ENCODE measurements at places on chromosomes 1 and 21. TPM values are rescaled to one million over a fixed set of nuclear protein-coding genes. Genes with fewer than 3 reads are reported as not detected.

DNA sequence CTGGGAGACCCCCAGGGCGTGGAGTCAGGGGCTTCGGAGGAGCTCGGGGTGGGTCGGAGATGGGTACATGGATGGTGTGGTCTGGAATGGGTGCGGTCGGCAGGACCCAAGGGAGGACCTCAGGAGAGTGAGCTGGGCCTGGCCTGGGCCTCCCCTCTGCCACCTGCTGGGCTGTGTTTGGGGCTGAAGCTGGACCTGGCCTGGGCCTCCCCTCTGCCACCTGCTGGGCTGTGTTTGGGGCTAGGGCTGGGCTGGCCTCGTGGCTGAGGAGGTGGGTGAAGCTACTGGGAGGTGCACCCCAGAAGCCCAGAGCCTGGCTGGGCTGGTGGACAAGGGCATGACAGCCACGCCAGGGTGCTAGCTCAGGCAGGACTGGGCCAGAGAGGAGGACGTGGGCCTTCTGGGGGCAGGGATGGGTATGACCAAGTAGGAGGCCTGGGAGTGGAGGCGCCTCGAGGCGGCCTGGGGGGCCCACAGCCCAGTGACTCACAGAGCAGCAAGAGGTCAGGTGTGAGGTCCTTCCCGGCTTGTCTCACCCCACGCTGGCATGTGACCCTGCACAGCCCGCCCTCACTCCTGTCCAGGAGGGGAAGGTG, 14.5 kb downstream of the SAMD11 start:
- no peaks in the 10 kb centered on the region for H3K36me3 ChIP-seq
- no peak for DNase-seq
- no peak overlapping the region for H3K27ac ChIP-seq
- H3K27me3 ChIP-seq = peaks cover 77% of the 10 kb centered on the region
- H3K4me3 ChIP-seq = no peak overlapping the region
- H3K4me1 ChIP-seq = peaks cover 22% of the 10 kb centered on the region

DNA sequence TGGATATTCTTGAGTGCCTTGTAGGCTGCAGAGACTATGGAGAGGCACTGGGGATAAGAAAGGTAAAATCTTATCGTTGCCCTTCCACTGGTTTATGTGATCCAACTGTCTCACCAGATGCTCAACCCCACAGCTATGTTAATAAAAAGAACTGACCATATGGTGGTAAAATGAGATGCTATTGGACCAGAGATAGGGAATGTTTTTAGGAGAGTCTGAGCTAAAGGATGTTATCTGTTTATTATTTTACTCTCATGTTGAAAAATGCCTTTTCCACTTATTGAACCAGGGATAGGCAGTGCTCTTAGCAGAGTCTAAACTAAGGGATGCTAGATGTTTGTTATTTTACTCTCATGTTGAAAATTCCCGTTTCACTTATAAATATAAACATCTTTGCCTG, 172.8 kb upstream of the GREM2 start:
- no peaks in the 10 kb centered on the region for H3K4me1 ChIP-seq
- H3K36me3 ChIP-seq = no peaks in the 10 kb centered on the region
- no peak overlapping the region for H3K27ac ChIP-seq

DNA sequence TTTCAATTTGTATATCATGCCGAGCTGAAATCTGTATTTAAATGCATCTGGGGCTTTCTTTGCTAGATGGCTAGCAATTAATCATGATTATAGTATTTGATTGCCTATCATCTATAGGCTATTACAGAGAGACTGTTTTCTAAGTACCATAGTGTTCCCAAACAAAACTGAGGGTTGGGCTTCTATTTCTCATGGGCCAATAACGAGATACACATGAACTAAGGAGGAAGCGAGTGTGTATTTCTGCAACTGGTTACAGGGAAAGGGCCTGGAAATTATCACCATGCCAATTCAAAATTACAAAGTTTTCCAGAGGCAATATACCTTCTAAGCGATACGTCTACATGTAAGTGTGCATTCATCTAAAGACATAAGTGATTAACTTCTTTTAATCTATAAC, 744.5 kb upstream of the BRINP3 start:
- no peak overlapping the region for H3K27ac ChIP-seq
- no peaks in the 10 kb centered on the region for H3K36me3 ChIP-seq
- no peak overlapping the region for H3K4me3 ChIP-seq
- no peak for DNase-seq
- H3K4me1 ChIP-seq = no peaks in the 10 kb centered on the region
- H3K27me3 ChIP-seq = no peaks in the 10 kb centered on the region

- no peak for DNase-seq
- H3K36me3 ChIP-seq = no peaks in the 10 kb centered on the region
- H3K27ac ChIP-seq = no peak overlapping the region
- no peak overlapping the region for H3K4me3 ChIP-seq
- peaks cover 5% of the 10 kb centered on the region for H3K27me3 ChIP-seq
Observed at GRCh38 chr21:40173816-40174215, 306.6 kb downstream of the PCP4 start.

- no peak for DNase-seq
- no peak overlapping the region for H3K4me3 ChIP-seq
- H3K36me3 ChIP-seq = no peaks in the 10 kb centered on the region
Observed at GRCh38 chr1:229238231-229238630, 32.7 kb upstream of the RAB4A start.

DNA sequence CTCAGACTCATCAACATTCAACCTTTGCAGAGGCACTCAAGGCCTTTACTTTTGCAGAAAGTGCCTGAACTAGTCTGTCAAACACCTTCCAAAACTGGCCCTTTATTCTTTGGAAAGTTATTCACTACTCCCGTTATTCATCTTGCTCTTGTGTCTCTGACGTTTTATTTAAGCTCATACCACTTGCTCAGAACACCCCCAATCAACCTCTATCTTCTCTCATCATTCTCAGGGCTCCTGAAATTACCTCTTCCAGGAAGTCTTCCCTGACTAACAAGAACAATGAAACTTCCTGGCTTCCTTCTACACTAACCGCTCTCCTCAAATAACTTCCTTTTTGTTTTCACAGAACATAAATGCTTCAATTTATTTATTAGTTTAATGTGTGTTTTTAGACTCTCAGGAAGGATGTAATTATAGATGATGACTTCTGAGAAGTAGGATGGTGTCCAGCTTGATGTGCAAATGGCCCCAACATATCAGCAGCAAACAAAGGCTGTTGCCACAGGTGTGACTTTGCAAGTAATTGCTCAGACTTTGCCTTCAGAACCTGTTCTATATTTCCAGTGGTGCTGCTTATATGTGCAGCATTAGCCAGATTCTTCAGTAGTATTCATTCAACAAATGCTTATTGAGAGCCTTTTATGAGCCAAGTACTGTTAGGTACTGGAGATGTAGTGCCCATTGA, 22.8 kb upstream of the BATF3 start:
- no peaks in the 10 kb centered on the region for H3K27me3 ChIP-seq
- peaks cover 5% of the 10 kb centered on the region for H3K4me1 ChIP-seq
- H3K27ac ChIP-seq = no peak overlapping the region
- no peak for DNase-seq

DNA sequence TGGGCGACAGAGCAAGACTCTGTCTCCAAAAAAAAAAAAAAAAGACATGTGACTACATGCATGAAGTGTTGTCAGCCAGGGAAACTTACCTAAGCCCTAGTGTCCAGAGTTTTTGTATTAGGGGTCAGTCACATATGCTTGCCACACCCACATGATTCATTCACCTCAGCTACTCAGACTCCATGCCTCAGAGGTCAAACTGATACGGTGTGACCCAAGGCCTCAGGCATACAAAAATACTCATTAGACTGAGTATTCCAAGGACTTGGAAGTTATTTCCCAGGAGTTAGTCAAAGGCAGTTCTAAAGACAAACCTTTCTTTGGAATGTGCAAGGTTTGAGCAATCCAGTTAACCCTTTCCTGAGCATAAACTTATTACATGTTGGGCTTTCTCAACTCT, 6.3 kb upstream of the TRIM33 start:
- H3K4me1 ChIP-seq = peaks cover 4% of the 10 kb centered on the region
- no peaks in the 10 kb centered on the region for H3K36me3 ChIP-seq
- no peak overlapping the region for H3K27ac ChIP-seq
- no peak for DNase-seq

DNA sequence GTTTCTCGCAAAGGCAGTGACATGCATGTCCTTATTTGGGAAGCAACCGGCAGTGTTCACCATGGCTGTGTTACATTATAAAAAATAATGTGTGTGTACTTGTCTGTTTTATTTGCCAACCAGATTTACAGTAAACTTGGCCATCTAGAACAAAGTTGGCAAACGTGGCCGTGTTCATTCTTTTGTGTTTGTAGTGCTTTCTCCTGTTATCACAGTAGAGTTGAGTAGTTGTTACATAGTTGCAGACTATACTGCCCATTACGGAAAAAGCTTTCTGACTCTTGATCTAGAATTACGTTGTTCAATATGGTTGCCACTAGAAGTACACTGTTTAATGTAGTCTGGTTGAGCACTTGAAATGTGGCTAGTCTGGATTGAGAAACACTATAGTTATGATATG, 19.4 kb downstream of the SOAT1 start:
- H3K27me3 ChIP-seq = no peaks in the 10 kb centered on the region
- no peak overlapping the region for H3K27ac ChIP-seq
- H3K4me1 ChIP-seq = no peaks in the 10 kb centered on the region
- no peak for DNase-seq
- peaks cover 8% of the 10 kb centered on the region for H3K36me3 ChIP-seq
- no peak overlapping the region for H3K4me3 ChIP-seq

GRCh38 chr1:104945406-104945805, 1195.7 kb downstream of the AMY1C start:
- no peak for DNase-seq
- no peak overlapping the region for H3K27ac ChIP-seq
- no peak overlapping the region for H3K4me3 ChIP-seq
- no peaks in the 10 kb centered on the region for H3K4me1 ChIP-seq

DNA sequence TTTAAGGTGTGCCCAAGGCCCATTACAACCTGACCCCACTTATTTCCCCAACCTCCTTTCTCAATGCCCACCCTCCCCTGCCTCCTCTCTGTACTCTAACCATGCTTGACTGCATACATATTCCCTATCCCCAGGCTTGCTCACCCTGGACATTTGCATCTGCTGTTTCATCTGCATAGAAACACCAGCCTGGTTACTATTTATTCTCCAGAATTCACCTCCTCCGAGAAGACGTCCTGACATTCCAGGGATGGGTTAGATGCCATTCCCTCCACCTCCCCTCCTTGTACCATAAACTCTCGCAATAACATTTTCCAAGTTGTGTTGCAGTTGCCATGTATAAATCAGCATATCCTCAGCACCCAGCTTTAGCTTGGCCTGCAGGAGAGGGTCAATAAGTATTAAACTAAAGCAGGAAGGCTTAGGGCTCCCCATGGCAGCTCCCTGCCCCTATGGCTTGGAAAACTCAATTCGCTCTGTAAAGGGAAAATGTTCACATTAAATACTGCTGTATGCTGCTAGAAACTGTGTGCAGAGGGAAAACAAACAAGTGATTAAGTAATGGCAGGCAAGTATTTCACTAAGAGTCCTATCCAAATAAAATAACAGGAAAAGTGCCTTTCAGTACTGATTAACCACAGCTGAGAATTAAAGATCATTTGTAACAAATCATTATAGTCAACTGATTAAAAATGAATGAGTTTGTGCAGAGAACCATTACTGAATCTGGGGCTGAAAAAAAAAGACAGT, 202.3 kb downstream of the TNR start:
- no peaks in the 10 kb centered on the region for H3K36me3 ChIP-seq
- peaks cover 8% of the 10 kb centered on the region for H3K4me1 ChIP-seq
- H3K27ac ChIP-seq = no peak overlapping the region

DNA sequence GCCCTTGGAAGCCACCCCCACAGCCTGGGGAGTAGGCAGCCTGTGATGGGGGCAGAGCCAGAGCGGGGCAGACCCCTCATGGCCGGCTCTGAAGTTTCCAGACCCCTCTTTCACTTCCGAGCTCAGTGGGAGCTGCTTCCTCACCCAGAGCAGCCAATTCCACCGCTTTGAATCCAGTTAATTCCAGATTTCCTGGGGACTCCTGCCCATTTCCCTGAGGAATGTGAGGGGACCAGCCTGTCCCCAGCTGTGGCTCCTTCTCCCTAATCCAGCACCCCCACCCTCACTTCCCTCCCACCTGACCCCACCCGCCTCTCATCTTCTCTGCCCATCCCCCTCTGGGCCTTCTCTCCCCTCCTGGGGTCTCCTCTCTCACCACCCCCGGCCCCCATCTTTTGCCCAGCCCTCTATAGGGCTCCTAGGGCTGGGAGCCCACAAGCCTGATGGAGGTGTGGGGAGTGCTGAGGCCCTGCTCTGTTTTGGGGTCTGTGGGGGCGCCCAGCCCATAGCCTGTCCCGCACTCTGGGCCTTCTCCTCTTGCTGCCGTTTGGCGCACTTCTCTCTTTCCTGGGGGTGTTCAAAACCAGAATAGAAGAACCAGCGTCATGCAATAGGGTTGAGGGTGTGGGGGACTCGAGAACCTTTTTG, 26.2 kb upstream of the TNFRSF1B start:
- H3K27ac ChIP-seq = no peak overlapping the region
- no peak overlapping the region for H3K4me3 ChIP-seq
- no peak for DNase-seq
- H3K36me3 ChIP-seq = no peaks in the 10 kb centered on the region
- H3K4me1 ChIP-seq = peaks cover 36% of the 10 kb centered on the region

GRCh38 chr1:25128121-25128621, 104.1 kb downstream of the SYF2 start:
- no peaks in the 10 kb centered on the region for H3K36me3 ChIP-seq
- no peak overlapping the region for H3K27ac ChIP-seq
- no peak for DNase-seq

GRCh38 chr1:31244326-31244725, 4.6 kb upstream of the NKAIN1 start:
- DNase-seq = no peak
- no peaks in the 10 kb centered on the region for H3K36me3 ChIP-seq
- H3K27me3 ChIP-seq = peaks cover 20% of the 10 kb centered on the region
- no peak overlapping the region for H3K27ac ChIP-seq
- H3K4me1 ChIP-seq = peaks cover 4% of the 10 kb centered on the region

GRCh38 chr1:20840731-20841130, 53.6 kb upstream of the HP1BP3 start:
- no peak for DNase-seq
- no peak overlapping the region for H3K4me3 ChIP-seq
- no peak overlapping the region for H3K27ac ChIP-seq
- no peaks in the 10 kb centered on the region for H3K4me1 ChIP-seq
- peaks cover 18% of the 10 kb centered on the region for H3K36me3 ChIP-seq

DNA sequence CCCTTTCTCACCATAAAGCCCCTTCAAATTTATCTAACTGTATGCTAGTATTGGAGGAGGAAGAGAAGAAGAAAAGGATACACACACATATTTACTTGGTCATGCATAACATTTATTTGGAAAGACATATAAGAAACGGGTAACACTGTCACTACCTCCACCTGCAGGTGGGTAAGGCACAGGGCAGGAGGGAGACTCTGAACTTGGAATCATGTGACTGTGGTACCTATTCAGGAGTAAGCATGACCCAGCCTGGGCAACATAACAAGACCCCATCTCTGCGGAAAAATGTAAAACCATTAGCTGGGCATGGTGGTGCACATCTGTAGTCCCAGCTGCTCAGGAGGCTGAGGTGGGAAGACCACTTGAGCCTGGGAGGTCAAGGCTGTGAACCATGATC, 1.4 kb upstream of the PADI6 start:
- no peak overlapping the region for H3K4me3 ChIP-seq
- no peak for DNase-seq
- peaks cover 56% of the 10 kb centered on the region for H3K27me3 ChIP-seq
- H3K36me3 ChIP-seq = no peaks in the 10 kb centered on the region
- H3K4me1 ChIP-seq = no peaks in the 10 kb centered on the region

The LYSMD1 gene
- total RNA-seq = 6.2 TPM

The OR2M3 gene
- not detected for total RNA-seq

The ZNF496 gene
- total RNA-seq = 28.0 TPM

The FASLG gene
- total RNA-seq = 1.3 TPM

The RXFP4 gene
- total RNA-seq = not detected

All from upper lobe of right lung (tissue), 1 donor.